Foreskin fibroblast (primary cell): ENCODE measurements at places on chromosomes 3 and 15.

GRCh38 chr3:184795522-184796190, 16.3 kb upstream of the VPS8 start:
- no peak for DNase-seq

DNA sequence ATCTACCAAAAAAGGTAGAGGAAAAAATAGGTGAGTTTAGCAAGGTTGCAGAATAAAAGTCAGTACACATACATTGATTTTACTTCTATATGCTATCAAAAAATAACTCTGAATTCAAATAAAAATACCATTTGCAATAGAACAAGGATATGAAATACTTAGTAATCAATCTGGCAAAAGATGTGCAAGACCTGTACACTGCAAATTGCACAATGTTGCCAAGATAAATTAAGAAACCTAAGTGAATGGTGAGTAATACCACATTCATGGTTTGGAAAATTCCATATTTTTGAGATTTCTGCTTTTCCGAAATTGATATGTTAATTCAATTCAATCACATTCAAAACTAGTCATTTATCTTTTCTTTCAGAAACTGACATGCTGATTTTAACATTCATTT, 464.8 kb downstream of the EPHA3 start:
- DNase-seq, result peak; percentile 43

- DNase-seq, result no peak
Measured at GRCh38 chr15:90478846-90479481, 50.8 kb upstream of the CRTC3 start.

GRCh38 chr15:92833493-92834271, 66.4 kb upstream of the CHD2 start:
- DNase-seq, result no peak
